ENCODE measurements at places on chromosomes 4 and X.

- no peak for DNase-seq
These were observed 987.7 kb upstream of the GRIA3 start for GRCh38 chrX:122196343-122196742.

DNA sequence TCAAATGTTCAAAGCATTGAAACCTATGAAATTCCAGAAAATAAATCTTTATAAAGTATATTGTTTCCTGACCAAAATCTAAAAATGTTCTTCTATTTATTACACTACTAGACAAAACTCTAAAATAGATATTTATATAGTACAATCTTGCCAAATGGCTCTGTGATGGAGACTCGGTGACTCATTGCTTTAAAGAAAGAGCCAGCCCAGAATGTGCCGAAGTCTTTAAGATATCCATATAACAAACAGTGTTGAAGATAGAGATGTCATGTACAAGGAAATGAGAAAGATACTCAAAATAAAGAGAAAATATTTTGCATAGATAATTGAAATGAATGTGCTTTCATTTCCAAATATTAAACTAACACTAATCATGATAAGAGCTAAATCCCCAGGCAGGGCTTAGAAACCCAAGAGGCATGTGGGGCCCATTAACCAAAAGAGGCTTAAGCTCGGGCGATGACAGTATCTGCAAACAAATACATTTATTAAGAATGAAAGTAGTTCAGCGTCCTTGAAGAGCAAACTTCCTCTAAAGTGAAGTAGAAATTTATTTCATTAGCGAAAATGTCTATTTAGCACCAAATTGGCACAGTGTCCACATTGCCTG, 102.1 kb upstream of the FAM9B start:
- no peak for DNase-seq

- DNase-seq: no peak
These were observed 61.6 kb downstream of the PLS3 start for GRCh38 chrX:115622534-115622933.

- no peak for DNase-seq
These were observed 6.4 kb downstream of the ACE2 start for GRCh38 chrX:15594371-15594770.

DNA sequence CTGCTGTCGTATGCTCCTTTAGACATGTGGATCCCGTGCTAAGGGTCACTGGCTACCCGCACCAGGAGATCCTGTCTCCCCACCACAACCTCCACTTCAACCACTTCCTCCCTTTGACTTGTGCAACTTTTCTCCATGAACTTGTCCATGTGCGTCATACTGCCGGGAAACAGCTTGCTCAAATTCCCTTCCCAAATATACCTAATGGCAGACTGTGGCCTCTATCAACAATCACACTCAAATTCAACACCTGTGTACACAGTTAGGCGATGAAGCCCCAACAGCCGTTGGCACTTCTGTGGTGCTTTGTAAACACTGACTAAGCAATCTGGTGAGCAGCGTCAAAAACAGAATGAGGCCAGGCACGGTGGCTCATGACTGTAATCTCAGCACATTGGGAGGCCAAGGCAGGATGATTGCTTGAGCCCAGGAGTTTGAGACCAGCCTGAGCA, 49.5 kb downstream of the CD99L2 start:
- DNase-seq: no peak

- DNase-seq: no peak
These were observed 282.9 kb downstream of the RAB28 start for GRCh38 chr4:13201241-13201640.

DNA sequence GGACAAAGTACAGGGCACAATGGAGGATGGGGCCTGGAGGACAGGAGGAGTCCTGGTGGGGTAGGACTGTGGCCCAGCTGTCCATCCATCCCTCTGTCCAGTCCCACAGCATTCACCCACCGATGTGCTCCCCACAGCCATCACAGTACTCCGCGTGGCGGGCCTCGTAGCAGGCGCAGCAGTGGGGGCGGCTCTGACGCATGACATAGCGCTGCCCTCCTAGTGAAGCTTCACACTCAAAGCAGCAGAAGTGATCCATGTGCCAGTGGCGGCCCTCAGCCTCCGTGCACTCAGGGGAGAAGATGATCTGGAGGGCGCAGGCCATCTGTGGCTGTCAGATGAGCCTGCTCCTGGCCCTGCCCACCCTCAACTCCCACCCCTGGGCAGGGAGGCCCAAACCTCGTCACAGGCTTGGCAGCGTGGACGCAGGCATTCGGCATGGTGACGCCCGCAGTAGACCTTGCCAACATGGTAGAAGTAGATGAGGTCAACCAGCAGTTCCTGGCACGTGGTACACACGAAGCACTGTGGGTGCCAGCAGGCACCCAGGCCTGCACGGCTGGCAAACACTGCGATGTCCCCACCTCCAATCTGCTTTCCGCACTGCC, 6.3 kb downstream of the PLP2 start:
- no peak for DNase-seq

DNA sequence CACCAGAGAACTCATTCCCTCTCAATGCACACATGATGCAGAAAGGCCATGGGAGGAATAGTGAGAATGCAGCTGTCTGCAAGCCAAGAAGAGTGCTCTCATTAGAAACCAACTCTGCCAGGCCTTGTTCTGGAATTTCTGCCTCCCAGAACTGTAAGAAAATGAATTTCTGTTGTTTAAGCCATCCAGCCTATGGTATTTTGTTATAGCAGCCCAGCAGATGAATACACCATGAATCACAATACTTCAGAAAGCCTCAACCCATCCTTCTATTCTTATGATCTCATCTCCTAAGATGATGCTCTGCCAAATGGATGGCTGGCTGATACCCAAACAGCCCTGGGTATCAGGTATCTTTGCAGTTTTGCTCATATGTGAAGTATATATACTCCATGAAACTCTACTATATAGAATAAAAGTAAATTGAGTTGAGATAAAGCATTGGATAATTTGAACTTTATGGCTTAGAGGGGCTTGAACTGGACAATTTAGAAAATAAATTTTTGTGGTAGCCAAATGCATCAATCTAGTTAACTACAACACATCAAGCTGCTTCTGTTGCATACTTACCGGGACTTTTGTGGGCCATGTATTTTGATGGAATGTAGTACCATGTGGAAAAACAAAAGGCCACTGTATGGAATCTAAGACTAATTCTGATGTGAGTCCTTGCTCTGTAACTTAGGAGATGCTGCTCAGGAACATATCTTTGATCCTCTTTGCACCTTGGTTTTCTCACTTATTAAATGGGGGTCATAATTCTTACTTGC, 245.9 kb downstream of the HS3ST1 start:
- DNase-seq: no peak

DNA sequence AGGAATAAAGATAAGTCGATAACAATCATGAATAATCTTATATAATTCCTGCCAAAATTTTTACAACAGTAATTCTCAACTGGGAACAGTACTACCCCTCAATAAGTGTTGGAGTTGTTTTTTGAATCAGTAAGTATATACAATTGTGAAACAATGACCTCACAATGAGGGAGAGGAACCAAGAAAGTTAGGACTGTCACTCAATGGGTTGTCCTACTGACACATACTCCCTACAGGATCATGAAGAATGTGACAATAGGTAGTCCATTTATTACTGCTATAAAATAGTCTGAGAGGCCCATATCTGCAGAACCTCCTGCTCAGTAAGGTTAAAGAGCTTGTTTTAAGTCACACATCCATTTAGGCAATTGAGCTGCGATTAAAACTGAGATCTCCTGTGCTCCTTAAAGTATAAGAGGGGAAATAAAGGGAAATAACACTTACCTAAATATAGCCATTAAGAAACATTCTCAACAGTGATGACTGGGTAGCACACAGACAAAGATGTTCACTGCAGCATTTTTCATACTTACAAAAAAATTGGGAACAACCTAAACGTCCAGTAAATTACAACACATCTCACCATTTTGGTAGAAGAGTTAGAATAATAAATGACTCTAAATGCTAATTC, 26.2 kb downstream of the FBXW7 start:
- DNase-seq: no peak

GRCh38 chr4:4461850-4462249, 74.9 kb downstream of the NSG1 start:
- DNase-seq: no peak

DNA sequence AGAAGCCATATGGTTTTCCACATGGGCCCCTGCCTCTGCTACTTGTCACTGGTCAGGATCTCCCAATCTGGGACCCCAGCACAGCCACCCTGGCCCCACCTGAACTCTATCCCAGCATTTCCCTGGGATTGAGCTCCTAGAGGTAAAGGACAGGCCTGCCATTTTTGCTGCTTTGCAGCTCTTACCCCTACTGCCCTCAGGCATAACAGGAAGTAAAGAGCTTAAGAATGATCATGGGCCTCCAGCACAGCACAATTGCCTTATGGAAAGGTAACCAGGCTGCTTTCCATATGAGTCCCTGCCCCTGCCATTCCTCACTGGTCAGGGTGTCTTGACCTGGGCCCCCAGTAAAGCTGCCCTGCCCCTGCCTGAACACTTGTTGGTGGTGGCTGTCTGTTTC, 254.9 kb upstream of the ZCCHC13 start:
- no peak for DNase-seq

- no peak for DNase-seq
These were observed 16.0 kb downstream of the ATP5ME start for GRCh38 chr4:657834-658667.

DNA sequence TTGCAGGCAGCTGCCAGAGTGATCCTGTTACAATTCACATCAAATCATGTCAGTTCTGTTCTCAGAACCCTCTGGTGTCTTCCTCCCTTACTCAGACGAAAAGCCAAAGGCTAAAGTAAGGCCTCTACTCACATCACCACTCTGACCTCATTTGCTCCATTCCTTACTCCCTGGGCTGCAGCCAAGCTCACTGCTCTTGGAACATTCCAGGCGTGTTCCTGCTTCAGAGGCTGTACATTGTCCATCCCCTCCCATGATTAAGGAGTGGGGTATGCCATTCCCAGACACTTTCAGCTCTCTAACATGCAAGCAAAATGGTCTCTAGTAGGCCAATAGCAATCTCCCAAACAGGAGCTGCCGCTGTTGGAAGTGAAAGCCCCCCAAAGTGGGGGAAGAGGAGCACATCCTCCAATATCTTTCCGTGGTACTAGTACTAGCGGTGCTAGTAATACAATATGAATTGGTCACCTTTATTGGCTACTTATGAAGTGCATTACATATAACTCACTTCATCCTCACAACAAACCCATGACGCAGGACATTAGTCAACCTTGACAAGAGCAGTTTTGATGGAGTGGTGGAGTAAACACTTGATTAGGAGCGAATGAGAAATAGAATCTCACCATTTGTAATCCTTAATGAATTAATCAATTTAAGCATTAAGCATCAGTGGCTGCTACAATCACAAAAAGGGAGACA, 15.0 kb downstream of the GAB3 start:
- no peak for DNase-seq

DNA sequence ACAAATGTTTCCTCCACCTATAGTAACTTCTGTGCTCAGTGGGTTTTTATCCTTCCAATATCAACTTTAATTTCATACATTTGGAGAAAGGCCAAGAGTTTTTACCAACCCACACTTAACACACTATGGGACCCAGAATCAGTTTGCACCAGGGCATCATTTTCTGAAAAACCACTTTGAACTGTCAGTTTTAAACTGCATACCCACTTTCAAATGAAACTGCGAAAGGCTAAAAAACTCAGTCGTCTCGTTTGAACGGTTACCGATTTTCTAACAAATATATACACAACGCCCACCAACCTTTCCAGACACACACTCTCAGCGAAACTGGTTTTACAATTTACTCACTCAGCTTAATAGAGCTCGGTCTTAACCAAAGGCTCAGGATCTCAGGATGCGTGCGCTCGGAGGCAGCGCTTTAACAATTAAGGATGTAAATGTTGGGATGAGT, 376 bp downstream of the ABCG2 start:
- DNase-seq: no peak

DNA sequence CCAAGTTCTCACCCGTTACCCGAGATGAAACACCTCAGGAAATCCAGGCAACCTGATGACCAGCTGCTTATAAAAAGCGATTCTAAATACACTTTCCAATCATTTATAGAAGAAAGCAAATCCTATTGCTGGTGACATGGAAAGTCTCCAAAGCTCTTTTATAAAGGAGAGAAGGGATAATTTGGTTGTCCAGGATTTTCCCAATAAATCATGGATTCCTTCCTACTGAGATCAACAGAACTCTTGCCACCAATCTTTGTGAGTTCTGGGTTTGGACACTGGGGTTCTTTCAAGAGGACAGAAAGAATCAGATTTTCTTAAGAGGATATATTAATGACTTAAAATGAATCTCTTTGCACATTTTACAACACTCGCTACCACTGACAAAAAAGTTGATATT, 24.7 kb upstream of the SOD3 start:
- no peak for DNase-seq

DNA sequence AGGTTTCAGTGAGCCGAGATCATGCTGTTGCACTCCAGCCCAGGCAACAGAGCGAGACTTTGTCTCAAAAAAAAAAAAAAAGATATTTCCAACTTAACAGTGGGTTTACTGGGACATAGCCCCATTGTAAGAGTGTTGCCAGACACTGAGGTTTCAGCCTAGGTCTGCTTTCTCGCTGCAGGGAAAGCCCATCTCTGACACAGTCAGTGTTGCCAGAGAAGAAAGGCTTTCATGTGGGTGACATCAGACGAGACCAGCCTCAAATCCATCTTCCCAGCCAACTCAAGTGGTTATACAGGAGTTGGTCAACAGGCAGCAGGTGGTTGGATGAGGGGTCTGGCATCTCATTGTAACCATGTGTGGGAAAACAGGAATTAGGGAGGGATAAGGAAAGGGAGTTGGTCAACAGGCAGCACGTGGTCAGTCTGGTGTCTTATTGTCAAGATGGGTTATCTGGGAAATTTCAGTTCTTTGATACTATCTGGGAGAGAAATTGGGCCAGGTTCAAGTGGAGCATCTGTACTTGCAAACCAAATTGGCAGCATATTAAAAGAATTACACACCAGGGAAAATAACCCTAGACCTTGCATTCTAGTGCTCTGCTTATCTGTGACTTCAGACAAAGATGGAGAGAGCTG, 41.1 kb downstream of the NELFA start:
- DNase-seq: no peak

DNA sequence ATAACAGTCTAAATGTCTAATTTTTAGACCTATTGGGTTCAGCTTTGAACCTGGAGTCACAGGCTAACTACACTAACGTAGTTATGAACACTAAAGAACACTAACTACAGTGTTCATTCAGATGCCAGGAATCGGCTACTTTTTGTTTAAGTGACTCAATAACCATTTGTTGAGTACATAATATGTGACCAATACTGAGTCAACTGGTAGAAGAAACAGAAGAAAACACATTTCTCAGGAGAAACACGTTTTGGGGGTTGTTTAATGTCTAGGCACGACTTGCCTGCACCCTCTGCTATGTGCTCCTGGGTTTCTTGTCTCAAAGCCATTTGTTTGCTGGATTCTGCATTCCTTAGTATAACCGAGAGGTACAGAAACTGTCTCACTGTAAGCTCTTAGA, 18.6 kb upstream of the CLNK start:
- DNase-seq: no peak

DNA sequence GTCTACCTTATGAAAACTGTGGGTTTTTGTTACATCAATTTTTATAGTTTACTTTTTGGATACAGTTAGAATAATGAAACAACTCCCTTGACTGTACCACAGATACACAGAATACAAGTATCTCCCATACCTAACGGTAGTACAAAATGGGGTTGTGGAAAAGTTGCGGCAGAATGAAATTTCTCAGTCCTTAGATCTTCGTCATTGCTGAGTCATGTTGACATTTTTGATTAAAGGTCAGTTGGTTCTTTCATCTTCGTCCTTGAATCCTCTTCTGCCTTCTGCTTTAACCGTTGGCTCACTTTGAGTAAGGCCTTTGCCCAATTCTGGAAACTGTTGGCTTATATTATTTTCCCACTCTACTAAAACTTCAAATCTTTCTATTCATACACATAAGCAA, 75.6 kb downstream of the TRIML1 start:
- no peak for DNase-seq

- DNase-seq: no peak
These were observed 99.8 kb upstream of the TEX13D start for GRCh38 chrX:124232523-124233201.
